Right atrium auricular region (tissue), 2 donors: ENCODE measurements at places on chromosomes 4 and X.

DNA sequence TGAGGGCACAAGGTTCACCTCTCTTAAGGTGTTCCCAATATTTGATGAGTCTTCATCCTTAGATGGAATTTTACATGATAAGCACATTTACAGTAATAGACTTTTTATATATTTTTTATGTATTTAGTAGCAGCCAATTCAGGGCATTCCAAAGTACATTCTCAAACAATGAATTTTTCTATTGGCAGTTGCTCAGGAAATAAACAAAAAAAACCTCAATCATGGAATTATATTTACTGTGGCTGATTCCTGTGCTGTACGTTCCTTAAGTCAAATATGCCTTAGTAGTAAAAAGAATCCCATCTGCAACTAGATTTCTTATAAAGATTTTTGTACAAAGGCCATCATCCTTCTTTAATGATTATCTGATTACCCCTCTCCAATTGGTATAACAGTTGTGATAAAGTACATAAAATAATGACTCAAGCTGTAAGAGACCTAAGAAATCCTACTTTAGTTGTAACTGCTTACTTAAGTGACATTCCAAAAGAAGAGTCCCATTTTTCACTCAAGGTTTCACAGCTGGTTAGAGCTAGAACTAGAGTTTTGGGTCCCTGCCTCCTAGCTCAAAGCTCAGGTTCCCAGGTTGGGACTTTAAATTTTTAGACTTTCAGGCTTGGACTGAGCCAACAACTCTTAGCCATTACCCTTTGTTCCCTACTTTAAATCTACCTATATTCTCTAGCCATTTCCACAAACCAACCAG, 152.7 kb downstream of the FHIP1A start:
- no peak overlapping the region for H3K27ac ChIP-seq
- no peak overlapping the region for H3K4me3 ChIP-seq
- H3K36me3 ChIP-seq = no peaks in the 10 kb centered on the region

DNA sequence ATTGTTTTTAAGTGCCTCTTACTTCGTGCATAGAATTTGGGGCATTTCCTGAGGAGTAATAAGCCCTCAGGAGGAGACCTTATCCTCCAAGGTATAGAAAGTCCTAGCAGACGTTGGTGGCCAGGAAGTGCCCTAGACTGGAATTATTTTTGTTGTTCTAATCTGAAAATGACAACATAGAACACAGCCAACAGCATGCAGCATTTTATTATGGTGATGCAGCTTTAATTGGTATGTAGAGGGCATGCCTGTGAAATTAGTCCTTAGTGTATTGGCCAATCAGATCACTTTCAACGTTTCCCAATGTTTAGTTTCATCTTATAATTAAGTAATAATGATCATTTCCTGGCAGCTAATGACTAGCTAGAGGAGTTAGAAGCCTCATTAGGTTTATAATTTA, 199.2 kb downstream of the SHROOM3 start:
- H3K27me3 ChIP-seq = no peaks in the 10 kb centered on the region
- no peak overlapping the region for H3K4me3 ChIP-seq
- no peak for DNase-seq
- H3K27ac ChIP-seq = no peak overlapping the region
- H3K36me3 ChIP-seq = no peaks in the 10 kb centered on the region

DNA sequence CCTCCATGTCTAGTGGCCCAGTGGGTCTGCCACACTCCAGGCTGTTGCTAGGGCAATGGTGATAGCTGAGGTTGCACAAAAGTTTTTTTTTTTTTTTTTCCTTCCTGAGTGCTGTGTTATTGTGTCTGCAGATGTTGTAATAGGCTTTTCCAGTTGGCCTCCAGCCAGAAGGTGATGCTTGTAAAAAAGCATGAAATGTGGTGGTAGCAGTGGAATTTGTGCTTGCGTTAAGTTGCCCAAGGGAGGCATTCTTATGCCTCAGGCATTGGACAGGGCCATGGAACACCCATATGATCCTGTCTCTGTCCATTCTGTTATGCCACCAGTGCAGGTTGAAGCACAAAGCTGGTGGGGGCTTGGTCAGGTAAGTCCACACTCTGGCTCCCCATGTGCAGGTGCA, 660.5 kb upstream of the SPANXN1 start:
- H3K27ac ChIP-seq = no peak overlapping the region
- H3K36me3 ChIP-seq = no peaks in the 10 kb centered on the region
- no peaks in the 10 kb centered on the region for H3K4me1 ChIP-seq
- DNase-seq = no peak
- H3K4me3 ChIP-seq = no peak overlapping the region

DNA sequence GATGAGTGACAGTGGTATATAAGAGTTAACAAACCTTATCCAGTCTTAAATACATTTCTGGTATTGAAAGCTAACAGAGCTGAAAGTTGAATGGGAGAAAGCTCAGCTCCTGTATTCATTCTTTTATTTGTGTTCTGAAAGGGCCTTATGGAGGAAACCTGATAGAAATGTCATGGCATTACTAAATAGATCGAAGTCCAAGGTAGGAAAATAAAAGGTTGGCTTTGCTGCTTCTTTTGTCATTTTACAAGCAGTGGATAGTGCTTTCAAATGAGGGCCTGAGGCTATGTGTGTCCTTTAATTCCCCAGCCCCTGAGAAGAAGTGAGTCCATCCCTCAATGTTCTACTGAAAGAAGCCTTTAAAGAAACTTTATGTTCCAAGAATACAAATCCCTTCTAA, 974.3 kb upstream of the INTU start:
- H3K27ac ChIP-seq = no peak overlapping the region
- no peak for DNase-seq
- no peaks in the 10 kb centered on the region for H3K4me1 ChIP-seq
- H3K27me3 ChIP-seq = no peaks in the 10 kb centered on the region
- H3K4me3 ChIP-seq = no peak overlapping the region
- H3K36me3 ChIP-seq = no peaks in the 10 kb centered on the region

- H3K4me3 ChIP-seq = no peak overlapping the region
- no peak for DNase-seq
- H3K27ac ChIP-seq = no peak overlapping the region
- H3K4me1 ChIP-seq = no peaks in the 10 kb centered on the region
Observed at GRCh38 chrX:15973299-15973698, 118.7 kb upstream of the AP1S2 start.

DNA sequence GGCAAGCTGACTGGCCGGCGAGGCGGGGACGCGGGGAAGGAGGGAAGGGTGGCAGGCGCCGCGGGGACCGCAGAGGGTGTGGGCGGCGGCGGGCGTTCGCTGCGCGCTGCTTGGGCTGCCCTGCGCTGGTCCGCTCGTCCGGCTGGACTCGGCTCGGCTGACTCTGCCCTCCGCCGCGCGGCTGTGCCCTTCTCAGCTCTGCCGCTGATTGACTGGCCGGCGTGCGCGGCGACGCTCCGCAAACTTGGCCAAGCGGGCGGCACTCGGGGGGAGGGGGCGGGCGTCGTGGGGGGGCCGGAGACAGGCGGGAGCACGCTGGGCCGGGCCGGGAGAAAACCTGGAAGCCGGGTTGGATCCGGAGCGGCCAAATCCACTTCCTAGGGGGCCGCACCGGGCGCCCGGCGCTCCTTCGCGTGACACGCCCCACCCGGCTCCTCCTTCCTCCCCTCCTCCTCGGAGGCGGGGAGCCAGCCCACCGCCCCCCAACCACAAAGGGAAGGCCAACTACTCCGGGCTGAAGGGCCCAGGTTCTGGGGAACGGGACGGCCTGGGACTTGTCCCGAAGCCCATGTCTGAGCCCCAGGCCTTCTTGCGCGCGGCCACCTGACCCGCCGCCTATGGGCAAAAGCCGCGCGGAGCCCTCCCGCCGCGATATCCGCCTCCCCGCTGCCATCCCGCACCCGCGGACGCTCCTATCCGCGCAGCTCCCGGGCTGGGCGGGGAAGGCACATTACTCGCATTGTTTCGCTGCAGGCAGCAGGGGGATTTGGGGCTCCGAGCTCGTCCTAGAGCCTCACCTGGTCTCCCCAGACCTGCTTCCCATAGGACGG, at the start of gene GPC4:
Gene GPC4, minus strand, starts transcription at position 214 of the 830 bp plus-strand sequence. CDS start 524 bp downstream, outside the sequence.
- H3K36me3 ChIP-seq = no peaks in the 10 kb centered on the region
- peak within 1 kb of the TSS; percentile 63 for H3K4me3 ChIP-seq
- H3K27me3 ChIP-seq = no peaks in the 10 kb centered on the region
- H3K4me1 ChIP-seq = no peaks in the 10 kb centered on the region
- H3K27ac ChIP-seq = peak within 1 kb of the TSS; percentile 69
- DNase-seq = no peak

DNA sequence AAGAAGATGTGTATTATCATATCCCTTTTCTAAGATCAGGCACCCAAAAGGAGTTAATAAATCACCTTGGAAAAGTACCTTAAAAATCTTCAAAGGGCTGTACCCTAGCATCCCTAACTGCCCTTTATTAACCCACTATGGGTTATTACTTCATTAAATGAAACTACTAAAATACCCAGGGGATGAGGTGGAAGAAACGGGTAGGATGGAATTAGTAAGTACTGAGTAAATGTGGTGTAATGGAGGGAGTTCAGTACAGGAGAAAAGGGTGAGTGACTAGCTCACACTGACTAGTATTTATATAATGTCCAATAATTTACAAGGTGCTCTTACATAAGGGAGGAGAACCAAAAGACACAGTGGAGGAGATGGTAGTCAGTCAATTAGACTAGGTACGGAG, 51.0 kb upstream of the RASGEF1B start:
- DNase-seq = no peak
- H3K4me1 ChIP-seq = no peaks in the 10 kb centered on the region
- H3K27me3 ChIP-seq = no peaks in the 10 kb centered on the region
- no peak overlapping the region for H3K27ac ChIP-seq
- H3K4me3 ChIP-seq = no peak overlapping the region
- no peaks in the 10 kb centered on the region for H3K36me3 ChIP-seq

DNA sequence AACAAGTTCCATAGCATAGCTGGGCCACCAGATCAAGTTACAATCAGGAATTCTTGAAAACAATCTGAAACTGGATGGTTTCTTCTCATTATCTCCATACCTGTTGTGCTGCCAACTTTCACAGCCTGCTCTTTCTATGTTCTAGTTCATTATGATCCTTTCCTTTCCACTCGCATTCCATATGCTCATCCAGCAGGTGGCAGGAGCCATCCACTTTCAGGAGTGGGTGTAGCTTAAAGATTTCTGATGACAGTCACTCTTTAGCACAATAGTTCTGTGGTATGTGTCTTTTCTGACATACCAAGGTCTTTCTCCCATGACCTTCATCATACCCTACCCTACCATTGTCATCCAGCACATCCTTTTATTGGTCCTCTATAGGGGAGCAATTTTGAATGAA, 46.4 kb downstream of the PAGE2 start:
- H3K4me3 ChIP-seq = no peak overlapping the region
- no peak overlapping the region for H3K27ac ChIP-seq
- no peak for DNase-seq

- no peaks in the 10 kb centered on the region for H3K36me3 ChIP-seq
- no peak overlapping the region for H3K4me3 ChIP-seq
Observed at GRCh38 chr4:1137063-1137776, 23.9 kb upstream of the RNF212 start.

DNA sequence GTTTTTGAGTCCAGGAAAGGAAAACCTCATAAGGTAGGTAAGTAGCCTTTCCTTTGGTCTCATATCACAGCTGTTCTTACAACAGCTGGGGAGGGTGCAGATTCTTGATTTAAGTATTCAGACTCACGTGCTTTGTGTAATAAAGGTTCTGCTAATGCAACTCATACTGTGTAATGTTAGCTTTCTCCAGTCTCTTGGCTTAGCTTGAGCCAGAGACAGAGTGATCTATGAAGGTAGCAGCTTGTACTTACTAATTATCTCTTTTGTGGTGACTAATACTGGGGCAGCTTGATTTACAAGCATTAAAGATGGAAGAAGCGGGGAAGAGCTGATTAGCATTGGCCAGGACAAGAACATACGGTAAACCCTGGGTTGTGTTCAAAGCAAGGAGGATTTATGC, 80.3 kb downstream of the LNX1 start:
- no peak overlapping the region for H3K27ac ChIP-seq
- H3K36me3 ChIP-seq = no peaks in the 10 kb centered on the region
- H3K4me3 ChIP-seq = no peak overlapping the region
- no peak for DNase-seq
- no peaks in the 10 kb centered on the region for H3K27me3 ChIP-seq

DNA sequence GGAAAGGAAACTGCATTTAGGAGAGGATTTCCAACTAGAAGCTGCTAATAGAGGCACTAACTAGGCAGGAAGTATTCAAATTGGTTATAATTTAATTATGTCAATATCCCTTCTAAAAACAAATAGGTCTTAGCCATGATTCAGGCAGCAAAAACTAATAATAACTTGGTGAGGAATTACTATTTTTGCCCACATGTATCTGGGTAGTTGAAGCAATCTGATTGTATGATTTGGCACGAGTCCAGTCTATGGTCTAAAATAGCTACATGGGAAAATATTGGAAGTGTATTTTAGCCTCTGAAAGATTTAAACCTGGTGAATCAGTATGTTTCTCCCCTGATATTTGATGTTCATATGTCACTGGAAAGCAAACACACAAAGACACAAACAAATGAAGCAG, 62.2 kb downstream of the MFAP3L start:
- H3K27ac ChIP-seq = no peak overlapping the region
- H3K4me3 ChIP-seq = no peak overlapping the region
- no peaks in the 10 kb centered on the region for H3K27me3 ChIP-seq
- no peak for DNase-seq

DNA sequence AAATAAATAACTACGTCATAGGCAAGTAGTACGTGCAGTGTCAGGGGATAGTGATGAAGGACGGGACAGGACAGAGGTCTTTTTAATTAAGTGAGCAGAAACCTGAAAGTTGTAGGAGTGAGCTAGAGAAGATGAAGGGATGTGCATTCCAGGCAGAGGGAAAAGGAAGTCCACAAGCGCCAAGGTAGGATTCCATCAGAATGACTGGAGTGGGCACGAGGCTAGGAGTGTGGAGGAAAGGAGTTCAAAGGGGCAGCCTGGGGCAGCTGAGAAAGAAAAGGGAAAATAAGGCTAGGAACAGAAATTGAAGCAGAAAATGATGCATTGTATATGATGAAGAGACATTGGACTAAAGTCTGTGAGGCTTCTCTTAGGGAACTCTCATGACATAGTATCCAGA, 192.2 kb upstream of the TLL1 start:
- H3K27ac ChIP-seq = no peak overlapping the region
- no peaks in the 10 kb centered on the region for H3K36me3 ChIP-seq
- no peaks in the 10 kb centered on the region for H3K4me1 ChIP-seq
- no peak for DNase-seq
- H3K4me3 ChIP-seq = no peak overlapping the region

GRCh38 chr4:107564326-107564725, 155.7 kb downstream of the PAPSS1 start:
- DNase-seq = no peak
- H3K27ac ChIP-seq = no peak overlapping the region
- no peaks in the 10 kb centered on the region for H3K27me3 ChIP-seq
- no peak overlapping the region for H3K4me3 ChIP-seq
- no peaks in the 10 kb centered on the region for H3K4me1 ChIP-seq
